ENCODE measurements at places on chromosomes 7 and 10. TPM values are rescaled to one million over a fixed set of nuclear protein-coding genes. Genes with fewer than 3 reads are reported as not detected.

The LDB3 gene
- 64.6 TPM for total RNA-seq

The LRRTM3 gene
- 1.1 TPM for total RNA-seq

The SPDYE16 gene
- 0.53 TPM for total RNA-seq

The CAV1 gene
- 78.1 TPM for total RNA-seq

The SAMD9L gene
- total RNA-seq, result 6.0 TPM

The FAM185A gene
- 19.5 TPM for total RNA-seq

The TFR2 gene
- 5.3 TPM for total RNA-seq

The PTPRN2 gene
- total RNA-seq, result 6.2 TPM

The LRRC27 gene
- total RNA-seq, result 15.1 TPM

The GATA3 gene
- total RNA-seq, result 26.7 TPM

The IDE gene
- total RNA-seq, result 18.2 TPM
